ENCODE measurements at places on chromosomes 3 and 15. TPM values are rescaled to one million over a fixed set of nuclear protein-coding genes. Genes with fewer than 3 reads are reported as not detected.

The PLSCR5 gene
- total RNA-seq, result not detected

The SHISA5 gene
- total RNA-seq, result 112 TPM

The UBXN7 gene
- 99.2 TPM for total RNA-seq

DNA sequence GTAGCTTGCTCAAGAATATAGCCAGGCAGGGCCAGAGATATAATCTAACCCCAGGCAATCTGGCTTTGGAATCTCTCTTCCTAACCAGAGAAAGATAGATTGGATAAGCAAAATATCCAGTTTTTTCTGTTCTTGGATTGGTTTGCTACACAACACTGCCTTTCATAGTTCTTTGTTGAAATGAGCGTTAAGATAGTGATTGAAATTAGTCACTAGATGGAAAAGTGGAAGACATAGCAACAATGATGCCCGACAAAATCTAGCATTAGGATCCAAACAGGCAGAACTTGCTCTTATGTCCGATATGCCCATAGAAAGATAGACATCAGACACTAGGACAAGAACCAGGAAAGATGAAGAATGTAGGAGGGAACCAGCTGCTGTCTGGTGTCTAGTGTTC, 77.3 kb upstream of the COL8A1 start:
- ATAC-seq, result no peak
- no peaks in the 10 kb centered on the region for H3K4me1 ChIP-seq
- no peak overlapping the region for H3K27ac ChIP-seq

The NR1I2 gene
- total RNA-seq, result 0.82 TPM

- H3K4me1 ChIP-seq, result no peaks in the 10 kb centered on the region
- H3K27ac ChIP-seq, result no peak overlapping the region
- ATAC-seq, result no peak
- H3K36me3 ChIP-seq, result no peaks in the 10 kb centered on the region
- peaks cover 4% of the 10 kb centered on the region for H3K27me3 ChIP-seq
- no peak overlapping the region for H3K4me3 ChIP-seq
These were observed 46.1 kb upstream of the SLCO2A1 start for GRCh38 chr3:134075846-134076245.

The TGM5 gene
- total RNA-seq, result 0.48 TPM

GRCh38 chr15:73065114-73065513, 12.9 kb downstream of the NEO1 start:
- H3K27me3 ChIP-seq, result no peaks in the 10 kb centered on the region
- no peak for ATAC-seq
- H3K4me1 ChIP-seq, result peaks cover 7% of the 10 kb centered on the region

The GHRL gene
- total RNA-seq, result 0.58 TPM

The AMT gene
- total RNA-seq, result 1.9 TPM

DNA sequence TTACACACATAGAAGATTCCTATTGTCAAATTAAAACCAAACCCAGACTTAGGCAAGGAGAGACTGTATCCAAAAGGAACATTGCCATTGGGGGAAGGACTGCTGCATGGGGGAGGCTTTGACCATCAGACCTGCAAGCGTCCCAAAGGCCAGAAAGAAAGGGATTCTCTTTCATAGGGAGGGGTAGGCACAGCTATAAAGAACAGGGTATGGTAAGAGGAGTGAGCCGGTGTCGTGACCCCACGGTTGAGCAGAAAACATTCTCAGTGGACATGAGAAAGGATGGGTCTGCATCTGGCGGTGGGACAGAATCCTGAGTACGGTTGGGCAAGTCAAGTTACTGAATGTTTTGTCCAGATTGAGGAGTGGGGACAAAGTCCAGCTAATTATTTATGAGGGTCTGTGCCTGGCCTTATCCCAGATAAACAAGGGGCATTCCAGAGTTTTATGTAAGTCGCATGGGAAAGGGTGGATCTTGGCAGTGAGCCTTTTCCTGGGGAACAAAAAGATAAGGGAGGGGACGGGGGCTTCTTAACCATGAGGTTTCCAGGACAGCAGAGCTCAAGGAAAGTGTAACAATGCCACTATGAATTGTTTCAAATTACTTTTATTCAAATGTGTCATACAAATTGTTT, 357.8 kb downstream of the OCA2 start:
- ATAC-seq, result no peak
- no peaks in the 10 kb centered on the region for H3K27me3 ChIP-seq
- no peaks in the 10 kb centered on the region for H3K4me1 ChIP-seq
- H3K4me3 ChIP-seq, result no peak overlapping the region

The EAF1 gene
- 31.5 TPM for total RNA-seq

DNA sequence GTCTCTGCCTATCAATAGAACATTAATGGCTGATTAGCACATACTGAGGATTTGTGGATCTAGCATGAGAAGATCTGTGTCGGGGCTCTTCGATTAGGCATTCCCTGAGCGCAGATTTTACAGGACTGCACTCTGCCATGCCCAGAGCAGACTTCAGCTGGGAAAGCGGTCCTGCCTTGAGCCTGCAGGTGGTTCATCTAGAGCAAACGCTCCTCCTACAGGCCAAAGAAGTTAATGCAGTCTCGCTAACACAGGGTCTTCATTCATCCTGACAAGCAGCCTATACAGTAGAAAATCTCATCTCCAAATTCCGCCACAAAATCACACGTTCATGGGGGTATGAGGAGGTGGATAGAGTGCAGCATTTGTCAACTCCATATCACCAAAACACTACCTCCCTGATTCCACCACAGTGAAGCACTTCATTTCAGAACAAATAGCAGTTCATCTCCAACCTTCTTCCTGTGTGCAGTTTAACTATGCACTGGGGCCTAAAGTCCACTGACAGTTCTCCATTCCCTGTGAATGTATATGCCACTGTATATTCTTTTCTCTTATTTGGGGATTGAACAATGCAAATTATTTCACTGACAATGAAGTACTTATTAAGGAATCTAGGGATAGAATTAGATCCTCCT, 405.8 kb downstream of the IGSF11 start:
- H3K27me3 ChIP-seq, result peaks cover 6% of the 10 kb centered on the region
- peak; percentile 38 for ATAC-seq
- no peak overlapping the region for H3K27ac ChIP-seq
- H3K36me3 ChIP-seq, result no peaks in the 10 kb centered on the region
- no peaks in the 10 kb centered on the region for H3K4me1 ChIP-seq
- H3K4me3 ChIP-seq, result no peak overlapping the region

- peak overlapping the region; percentile 71 for H3K27ac ChIP-seq
- H3K4me1 ChIP-seq, result peaks cover 11% of the 10 kb centered on the region
- peaks cover 12% of the 10 kb centered on the region for H3K27me3 ChIP-seq
These were observed 171.7 kb downstream of the RORA start for GRCh38 chr15:61057376-61057775.

DNA sequence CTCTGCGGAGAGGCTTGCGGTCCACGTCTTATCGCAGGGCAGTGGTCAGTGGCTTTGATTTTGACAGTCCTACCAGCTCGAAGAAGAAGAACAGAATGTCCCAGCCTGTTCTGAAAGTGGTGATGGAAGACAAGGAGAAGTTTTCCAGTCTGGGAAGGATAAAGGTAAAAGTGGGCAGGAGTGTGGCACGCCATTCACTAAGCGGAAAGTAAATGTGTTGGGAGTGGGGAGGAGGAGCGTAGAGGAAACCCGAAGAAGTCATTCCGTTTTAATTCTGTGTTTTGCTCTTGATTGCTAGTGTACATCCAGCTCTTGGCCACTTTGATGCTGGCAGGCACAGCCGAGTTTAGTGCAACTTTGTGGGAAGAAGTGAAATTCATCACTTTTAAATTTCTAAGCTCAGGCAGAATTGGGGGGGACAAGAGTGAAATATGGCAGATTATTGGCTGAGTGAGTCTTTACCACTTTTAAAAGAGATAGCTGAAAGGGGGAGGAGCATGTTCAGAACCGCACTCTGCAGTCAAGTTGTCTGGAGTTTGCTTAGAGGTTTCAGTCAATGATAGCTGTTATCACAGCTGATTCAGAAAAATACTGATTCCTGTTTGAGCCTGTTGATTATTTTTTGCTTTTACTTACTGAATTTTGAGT, 1.8 kb downstream of the ARHGEF26 start:
- H3K27me3 ChIP-seq, result peaks cover 49% of the 10 kb centered on the region
- no peak overlapping the region for H3K27ac ChIP-seq
- H3K4me1 ChIP-seq, result peaks cover 7% of the 10 kb centered on the region
- ATAC-seq, result no peak
- no peaks in the 10 kb centered on the region for H3K36me3 ChIP-seq

DNA sequence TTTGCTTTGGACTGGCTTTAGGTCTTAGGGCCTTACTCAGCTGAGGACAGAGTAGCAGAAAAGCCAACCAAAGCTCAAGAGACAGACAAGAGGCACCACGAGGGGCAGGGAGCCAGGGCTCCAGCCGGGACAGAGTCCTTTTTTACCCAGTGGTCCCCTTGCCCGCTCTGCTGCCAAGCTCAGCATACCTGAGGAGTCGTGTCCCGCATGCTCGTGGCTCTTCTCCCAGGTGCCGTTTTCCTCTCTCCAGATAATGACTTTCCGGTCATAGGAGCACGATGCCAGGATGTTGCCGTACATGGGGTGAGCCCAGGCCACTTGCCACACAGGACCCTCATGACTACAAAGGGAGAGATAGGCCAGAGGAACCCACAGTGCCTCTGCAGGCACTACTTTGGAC, 8.5 kb downstream of the SEC13 start:
- no peaks in the 10 kb centered on the region for H3K4me1 ChIP-seq
- ATAC-seq, result no peak
- no peak overlapping the region for H3K27ac ChIP-seq
- no peaks in the 10 kb centered on the region for H3K27me3 ChIP-seq
- H3K4me3 ChIP-seq, result no peak overlapping the region
- peaks cover 98% of the 10 kb centered on the region for H3K36me3 ChIP-seq

GRCh38 chr15:67578020-67578600, 35.6 kb downstream of the MAP2K5 start:
- no peak overlapping the region for H3K27ac ChIP-seq
- no peak for ATAC-seq
- H3K4me3 ChIP-seq, result no peak overlapping the region
- H3K27me3 ChIP-seq, result no peaks in the 10 kb centered on the region
- H3K4me1 ChIP-seq, result no peaks in the 10 kb centered on the region

The KPNA4 gene
- total RNA-seq, result 69.2 TPM
